ENCODE measurements at places on chromosomes 12 and 14.

GRCh38 chr14:100309028-100309737 lies 2.9 kb upstream of the SLC25A29 start:
- DNase-seq, result no peak

GRCh38 chr14:23069413-23069806 lies 12.1 kb upstream of the CDH24 start:
- no peak for DNase-seq

DNA sequence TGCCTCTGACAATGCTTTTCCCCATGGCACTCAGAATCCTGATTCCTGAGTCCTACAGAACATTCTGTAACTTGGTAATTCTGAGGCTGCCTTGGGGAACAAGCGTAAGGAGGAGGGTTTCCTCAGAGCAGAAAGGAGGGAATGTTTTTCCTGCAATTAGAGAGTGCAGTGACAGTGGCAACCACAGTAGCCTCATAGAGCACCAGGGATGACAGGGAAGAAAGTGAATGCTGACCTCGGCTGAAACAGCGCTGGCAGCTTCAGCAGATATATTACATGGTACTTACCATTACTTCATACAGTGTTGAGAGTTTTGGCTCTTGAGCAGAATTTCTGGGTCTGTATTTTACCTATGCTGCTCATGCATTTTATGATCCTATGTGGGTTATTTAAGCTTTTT lies 757.1 kb downstream of the NRXN3 start:
- no peak for DNase-seq

DNA sequence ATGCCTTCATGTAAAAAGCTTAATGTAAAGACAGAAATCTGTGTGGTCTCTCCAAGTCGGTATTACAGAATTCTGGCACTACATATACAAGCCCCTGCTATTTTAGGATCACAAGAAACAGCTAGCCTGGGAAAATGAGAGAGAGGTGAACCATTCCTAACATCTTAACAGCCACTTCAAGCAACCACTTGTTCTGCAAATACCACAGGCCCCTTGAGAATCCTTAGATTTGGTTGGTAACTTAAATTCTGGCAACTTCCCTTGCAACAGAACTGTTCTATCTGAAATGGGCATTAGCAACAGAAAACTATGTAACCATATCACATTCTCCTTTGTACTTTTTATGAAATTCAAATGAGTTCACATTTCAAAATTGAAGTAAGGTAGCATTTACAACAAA lies 68.5 kb downstream of the SPPL3 start:
- no peak for DNase-seq

DNA sequence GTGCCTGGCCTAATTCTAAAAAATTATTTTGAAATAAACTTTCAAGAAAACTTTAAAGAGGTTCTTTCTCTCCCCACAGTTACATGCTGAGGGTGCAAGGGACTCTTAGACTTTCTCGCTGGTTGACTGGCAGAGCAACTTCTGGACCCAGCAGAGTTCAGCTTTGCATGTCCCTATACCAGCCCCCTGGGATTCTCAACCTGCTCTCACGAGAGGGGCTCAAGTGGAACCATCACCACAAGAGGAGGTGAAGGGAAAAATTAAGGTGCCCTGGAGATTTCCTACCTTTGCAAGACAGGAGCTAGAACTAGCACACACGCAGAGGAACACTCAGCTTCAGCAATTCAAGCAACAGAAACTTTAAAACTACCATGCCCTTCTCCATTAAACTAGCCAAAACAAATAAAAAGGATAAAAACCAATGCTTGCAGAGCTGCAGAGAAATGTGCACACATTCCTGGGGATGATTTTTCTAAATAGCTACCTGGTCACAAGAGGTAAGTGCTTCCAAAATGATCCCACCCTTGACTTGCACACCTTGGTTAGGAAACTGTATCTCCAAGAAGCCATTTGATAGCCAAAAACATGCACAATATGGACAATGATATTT lies 2.5 kb downstream of the HVCN1 start:
- DNase-seq, result no peak

- DNase-seq, result no peak
Observed at GRCh38 chr12:70317781-70318180, 48.3 kb upstream of the KCNMB4 start.

GRCh38 chr12:131251336-131252101 lies 297.8 kb downstream of the ADGRD1 start:
- DNase-seq, result no peak

- no peak for DNase-seq
Observed at GRCh38 chr12:131895640-131896079, 1.2 kb downstream of the ULK1 start.
